ENCODE measurements at places on chromosomes 1 and 21. TPM values are rescaled to one million over a fixed set of nuclear protein-coding genes. Genes with fewer than 3 reads are reported as not detected.

RPTN gene
- total RNA-seq = not detected

OR2T5 gene
- not detected for total RNA-seq

SPAG17 gene
- total RNA-seq = not detected

TNFAIP8L2 gene
- 9.3 TPM for total RNA-seq

PADI2 gene
- 9.9 TPM for total RNA-seq

KCND3 gene
- total RNA-seq = 0.04 TPM

MAP3K7CL gene
- 7.9 TPM for total RNA-seq

CLDN8 gene
- total RNA-seq = not detected

S100A5 gene
- not detected for total RNA-seq

F13B gene
- not detected for total RNA-seq

Measured in activated B cell treated with CpG ODN at 0.5 μM for 24 hours (primary cell).